Renal pelvis (tissue), 12 donors: ENCODE measurements at places on chromosomes 2 and 18. TPM values are rescaled to one million over a fixed set of nuclear protein-coding genes. Genes with fewer than 3 reads are reported as not detected.

Gene PPP3R1
- polyA plus RNA-seq: 48.6 TPM

Gene ELAC1
- 18.0 TPM for polyA plus RNA-seq

Gene GPR35
- polyA plus RNA-seq: 1.8 TPM

Gene MC4R
- polyA plus RNA-seq: 0.34 TPM

Gene REG1B
- not detected for polyA plus RNA-seq

Gene C2orf66
- polyA plus RNA-seq: 0.31 TPM

DNA sequence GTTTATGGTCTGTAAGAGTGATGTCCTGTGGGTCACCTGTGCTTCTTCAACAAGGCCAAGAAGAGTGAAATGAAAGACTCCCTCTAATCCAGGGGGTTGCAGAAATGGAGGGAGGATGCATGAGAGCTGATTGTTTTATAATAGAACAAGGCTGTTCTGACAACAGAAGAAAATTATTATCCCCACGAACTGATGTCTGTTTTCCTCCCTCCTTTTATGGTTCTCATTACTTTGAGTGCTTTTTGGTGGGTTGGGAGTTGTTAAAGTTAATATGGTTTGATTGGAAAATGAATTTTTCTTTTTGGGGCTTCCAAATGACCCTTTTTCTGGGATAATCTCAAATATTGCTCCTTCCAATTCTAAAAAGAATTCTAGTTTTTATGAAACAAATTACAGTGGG, 33.6 kb downstream of the GATA6 start:
- DNase-seq: no peak

DNA sequence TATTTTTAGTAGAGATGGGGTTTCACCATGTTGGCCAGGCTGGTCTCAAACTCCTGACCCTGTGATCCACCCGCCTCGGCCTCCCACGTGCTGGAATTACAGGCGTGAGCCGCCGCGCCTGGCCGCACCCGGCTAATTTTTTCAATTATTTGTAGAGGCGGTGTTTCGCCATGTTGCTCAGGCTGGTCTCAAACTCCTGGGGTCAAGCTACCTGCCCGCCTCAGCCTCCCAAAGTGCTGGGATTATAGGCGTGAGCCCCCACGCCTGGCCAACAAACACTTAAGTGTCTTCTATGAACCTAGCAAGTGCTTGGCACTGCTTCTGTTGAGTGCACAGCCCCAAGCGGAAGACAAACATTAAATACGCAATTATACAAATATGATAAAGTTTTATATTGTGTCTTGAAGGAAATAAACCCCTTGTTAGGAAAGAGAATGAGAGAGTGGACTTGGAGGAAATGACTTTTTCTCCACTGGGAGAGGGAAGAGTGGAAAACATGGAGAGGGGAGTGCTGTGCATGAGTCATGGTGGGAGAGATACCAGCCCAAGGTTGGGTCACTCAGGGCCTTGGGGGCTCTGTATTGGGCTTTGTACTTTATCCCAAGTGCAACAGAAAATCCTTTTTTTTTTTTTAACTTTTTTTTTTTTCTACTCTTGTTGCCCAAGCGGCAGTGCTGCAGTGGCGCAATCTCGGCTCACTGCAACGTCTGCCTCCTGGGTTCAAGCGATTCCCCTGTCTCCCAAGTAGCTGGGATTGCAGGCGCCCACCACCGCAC, 41.4 kb upstream of the ACTR2 start:
- DNase-seq: no peak

- DNase-seq: no peak
Observed at GRCh38 chr2:147711031-147711430, 133.8 kb upstream of the ACVR2A start.

- no peak for DNase-seq
Observed at GRCh38 chr18:37122877-37123276, 293.9 kb downstream of the KIAA1328 start.

- no peak for DNase-seq
Observed at GRCh38 chr2:121092095-121092494, 192.9 kb downstream of the TFCP2L1 start.

DNA sequence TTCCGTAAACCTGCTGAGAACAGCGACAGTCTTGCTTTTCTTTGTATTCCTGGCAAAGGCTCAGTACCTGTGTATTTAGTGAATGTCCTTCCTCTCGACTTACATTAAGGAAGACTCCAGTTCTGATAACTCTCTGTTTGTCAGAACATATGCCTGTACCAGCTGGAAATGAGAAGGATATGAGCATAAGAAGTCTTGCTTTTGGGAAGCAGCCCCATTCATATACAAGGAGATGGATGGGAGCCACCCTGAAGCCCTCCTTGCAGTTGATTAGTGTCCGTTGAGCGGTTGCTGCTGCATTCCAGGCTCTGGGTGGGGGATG, 59.8 kb downstream of the SH3BP4 start:
- no peak for DNase-seq

- DNase-seq: no peak
Observed at GRCh38 chr18:26056291-26056690, 34.1 kb downstream of the SS18 start.

DNA sequence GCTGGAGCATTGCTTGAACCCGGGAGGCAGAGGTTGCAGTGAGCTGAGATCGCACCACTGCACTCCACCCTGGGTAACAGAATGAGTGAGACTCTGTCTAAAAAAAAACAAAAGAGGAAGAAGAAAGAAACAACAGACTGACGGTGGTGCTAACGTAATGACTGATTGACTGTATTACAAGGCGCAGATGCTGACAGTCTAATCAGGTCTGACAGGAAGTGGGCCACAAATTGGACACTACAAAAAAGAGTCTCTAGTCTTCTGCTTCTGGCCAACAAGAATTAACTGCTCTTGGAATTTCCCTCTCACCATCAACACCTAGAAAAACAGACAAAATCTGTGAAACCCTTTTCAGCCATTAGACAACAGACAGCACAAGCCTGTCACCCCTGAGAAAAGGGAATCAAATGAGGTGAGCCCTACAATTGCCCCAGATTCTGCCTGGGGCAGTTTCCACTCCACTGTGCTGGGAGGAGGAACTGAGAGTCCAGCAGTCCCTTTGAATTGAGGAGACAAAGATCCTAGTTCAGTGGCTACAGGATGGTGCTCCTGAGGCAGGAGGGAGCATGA, 43.3 kb downstream of the SNED1 start:
- DNase-seq: no peak
